Activated naive CD4-positive, alpha-beta T cell treated with anti-CD3 and anti-CD28 coated beads, Interleukin-2, amount 50 U/mL, for 72 hours (primary cell): ENCODE measurements at places on chromosomes 11 and 22.

DNA sequence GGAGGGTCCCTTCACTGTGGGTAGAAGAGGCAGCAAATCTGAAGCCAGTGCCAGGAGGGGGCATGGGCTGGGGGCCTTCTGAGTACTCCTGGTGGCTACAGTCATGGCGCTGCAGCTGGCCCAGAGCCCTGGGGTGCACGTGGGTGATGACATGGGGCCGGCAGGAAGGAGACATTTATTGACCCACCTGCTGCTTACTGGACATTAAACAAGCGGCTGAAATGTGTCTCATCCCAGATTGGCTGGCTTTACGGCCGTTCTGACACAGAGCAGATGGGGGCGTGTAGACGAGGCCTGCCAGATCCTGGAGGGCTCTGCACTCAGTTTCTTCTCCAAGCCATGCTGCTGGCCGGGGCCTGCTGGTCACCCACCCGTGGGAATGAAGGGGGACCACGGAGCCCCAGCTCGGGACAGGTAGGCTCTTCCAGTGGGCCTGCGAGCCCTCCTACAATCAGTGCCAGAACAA lies 906.9 kb downstream of the BRD1 start:
- no peak for DNase-seq

DNA sequence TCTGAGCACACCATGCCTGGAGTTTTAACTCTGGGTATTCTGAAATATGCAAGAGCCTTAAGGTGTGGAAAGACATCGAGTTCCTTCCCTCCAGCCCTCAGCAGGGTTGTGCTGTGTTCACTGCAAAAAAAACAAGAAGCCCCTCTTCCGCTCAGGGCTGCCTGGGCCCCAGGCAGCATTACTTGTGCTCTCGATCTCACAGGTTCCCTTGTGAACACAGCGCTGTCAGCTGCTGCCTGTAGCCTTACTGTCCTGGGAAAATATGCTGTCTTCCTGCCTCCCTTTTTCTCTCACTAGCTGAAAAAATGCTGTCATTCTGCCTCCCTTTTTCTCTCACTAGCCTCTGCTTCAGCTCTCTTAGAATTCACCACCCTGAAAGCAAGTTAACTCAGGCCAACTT lies 15.7 kb upstream of the TENM4 start:
- DNase-seq: no peak

DNA sequence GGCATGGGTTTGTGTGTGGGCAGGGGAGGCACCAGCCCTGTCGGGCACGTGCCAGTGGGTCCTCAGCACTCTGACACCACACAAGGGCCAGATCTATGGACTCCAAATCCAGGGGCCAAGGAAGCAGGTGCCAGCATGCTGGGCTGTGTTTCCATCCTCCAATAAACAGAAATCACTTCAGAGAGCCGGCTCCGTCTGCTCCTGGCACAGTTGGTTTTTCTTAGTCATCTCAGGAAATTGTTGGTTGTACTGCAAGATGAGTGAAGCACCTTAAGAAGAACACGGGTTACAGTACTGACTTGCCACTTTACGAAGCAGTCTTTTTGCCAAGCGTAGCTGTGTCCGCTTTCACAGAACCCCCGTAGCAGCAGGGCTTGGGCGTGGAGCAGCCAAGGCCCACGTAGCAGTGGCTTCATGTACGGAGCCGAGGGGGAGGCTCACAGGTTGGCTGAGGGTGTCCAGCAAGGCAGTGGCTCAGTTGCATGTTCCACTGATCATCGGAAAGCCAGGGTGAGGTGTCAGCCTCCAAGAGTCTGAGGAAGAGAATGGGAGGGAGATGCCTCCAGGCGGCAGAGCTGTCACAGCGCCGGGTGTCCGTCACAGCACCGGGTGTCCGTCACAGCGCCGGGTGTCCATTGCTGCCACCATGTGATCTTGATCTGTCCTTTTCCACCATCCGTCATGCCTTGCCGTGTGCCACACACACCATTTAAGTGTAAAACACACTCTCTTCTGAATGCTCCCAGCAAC lies 314.9 kb downstream of the CTTN start:
- no peak for DNase-seq

GRCh38 chr11:75858613-75859012 lies 43.6 kb downstream of the UVRAG start:
- DNase-seq: no peak

- DNase-seq: no peak
These were observed 69.6 kb downstream of the MED15 start for GRCh38 chr22:20577045-20577444.

DNA sequence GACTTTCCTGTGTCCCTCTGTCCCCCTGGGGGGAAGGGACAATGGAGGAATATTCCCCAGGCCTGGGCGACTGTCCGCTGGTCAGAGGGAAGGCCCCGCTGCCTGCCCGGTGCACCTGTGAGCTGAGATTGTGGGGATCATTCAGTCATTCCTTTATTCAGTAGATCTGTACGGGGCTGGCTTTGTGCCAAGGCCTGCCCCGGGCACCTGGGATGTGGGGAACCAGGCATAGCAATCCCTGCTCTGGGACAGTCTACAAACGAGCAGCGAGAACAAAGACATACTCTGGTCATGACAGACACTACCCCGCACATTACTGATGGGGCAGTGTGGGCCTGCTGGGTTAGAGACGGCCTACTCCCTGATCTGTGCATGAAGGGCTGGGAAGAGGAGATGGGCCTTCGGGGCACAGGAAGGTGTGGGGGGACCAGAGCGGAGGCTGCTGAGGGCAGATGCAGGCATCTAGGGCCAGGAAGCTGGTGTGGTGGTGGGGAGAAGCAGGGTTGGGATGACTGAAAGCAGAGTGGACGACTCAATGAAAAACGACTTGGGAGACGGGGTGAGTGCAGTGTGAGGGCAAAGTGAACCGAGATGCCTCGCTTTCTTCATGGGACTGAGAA lies 1.8 kb upstream of the MYO7A start:
- no peak for DNase-seq

DNA sequence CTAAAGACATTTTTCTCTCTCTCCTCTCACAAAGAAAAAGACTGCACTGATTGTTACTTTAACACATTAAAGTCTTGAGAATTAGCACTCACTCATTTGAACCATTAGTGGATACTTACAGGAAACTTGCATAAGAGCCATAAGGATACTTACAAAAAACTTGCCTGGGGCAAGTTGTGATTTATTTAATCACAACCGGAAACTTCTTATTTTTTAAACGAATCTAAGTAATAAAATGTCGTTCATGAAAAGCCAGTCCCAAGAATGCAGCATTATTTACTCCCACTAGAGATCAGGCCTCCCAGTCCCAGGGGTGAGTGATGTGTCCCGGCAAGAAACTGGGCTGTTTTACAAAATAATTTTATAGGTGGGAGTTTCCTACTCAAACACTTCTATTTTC lies 59.3 kb upstream of the TTC12 start:
- DNase-seq: no peak

DNA sequence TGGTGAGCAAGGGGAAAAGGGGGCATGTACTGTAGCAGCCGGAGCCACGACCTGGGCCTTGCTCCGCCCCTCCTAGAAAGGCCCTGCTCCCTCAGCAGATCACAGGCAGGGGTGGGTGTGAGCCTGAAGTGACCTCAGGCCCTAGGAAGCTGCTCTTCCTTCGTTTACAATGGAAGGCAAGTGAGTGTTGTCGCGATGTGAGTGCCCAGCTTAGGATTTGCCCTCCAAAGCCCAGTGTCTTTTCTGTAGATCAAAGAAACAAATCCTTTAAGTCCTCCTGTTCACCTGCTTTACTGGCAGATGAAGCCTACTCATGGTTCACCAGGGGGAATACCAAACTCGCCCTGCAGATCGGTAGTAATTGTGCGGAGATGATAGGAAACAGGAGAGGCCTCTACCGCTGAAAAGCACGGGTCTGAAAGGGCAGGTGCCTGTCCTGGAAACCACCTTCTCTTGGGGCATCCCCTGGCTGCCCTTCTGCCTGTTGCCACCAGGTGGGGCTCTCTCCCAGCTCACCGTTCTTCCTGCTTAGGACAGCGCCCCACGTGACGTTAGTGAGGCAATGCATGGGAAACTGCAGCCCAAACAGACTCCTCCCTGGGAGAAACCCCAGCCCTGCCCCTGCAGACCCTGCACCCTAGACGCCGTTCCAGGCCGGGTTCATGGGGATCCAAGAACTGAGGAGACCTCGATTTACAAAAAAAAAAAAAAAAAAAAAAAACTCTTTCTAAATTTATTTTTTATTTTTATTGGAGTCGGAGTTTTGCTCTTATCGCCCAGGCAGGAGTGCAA lies 45.9 kb upstream of the RAB1B start:
- DNase-seq: peak; percentile 94

DNA sequence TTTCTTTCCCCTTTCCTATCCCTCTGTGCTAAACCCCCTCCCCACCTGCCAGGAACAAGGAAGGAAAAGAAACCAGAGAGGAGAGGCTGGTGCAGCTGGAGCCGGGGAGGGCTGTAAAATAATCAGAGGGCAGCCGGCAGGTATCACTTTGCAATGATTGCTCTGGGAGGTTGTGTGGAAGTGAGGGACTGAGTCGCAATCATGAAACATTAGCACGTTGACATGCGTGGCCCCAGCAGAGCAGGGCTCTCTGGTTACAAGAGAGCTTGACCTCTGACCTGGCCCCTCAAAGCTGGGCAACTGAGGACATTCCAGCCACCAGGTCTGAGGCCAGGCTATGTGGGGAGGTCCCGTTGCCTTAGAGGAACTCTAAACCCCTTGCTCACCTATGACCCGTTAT lies 170.8 kb upstream of the BDNF start:
- no peak for DNase-seq

DNA sequence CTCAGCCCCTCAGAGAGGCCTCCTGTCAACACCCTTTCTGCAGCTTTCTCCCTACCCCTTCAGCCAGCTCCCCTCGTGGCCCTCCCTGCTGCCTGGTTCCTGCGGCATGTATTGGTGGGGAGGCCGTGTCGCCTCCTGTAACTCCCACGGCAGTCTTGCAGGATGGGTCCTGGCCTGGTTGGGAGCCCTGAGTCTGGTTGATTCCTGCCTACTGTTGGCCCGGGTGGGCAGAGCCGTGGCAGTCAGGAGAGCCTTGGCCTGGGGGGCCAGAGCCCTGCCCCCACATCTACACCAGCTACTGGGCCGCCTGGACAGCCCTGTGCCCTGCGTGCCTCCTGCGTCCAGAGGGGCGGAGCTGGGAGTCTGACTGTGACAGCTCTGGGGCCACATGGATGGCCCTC lies 30.3 kb upstream of the GRAMD4 start:
- no peak for DNase-seq

DNA sequence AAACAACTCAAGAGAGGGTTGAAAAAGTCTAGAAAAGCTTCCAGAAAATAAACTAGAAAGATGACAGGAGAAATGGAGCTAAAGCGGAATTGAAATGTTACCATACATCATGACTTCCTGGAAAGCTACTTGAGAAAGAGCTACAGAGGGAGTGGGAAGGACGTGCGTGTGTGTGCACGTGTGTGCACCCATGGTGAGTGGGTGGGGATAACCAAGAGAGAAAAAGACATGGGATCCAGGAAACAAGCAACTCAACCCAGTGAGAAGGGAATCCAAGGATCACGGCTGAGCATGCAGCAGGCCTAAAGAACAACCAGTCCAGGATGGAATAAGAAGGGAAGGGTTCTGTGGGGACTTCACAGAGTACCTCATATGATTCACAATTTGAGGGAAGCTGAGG lies 21.6 kb downstream of the APOL1 start:
- peak; percentile 14 for DNase-seq

GRCh38 chr22:48098243-48098920 lies 1335.9 kb downstream of the TBC1D22A start:
- DNase-seq: no peak

- no peak for DNase-seq
These were observed 107.5 kb downstream of the MYO18B start for GRCh38 chr22:25849522-25849921.

DNA sequence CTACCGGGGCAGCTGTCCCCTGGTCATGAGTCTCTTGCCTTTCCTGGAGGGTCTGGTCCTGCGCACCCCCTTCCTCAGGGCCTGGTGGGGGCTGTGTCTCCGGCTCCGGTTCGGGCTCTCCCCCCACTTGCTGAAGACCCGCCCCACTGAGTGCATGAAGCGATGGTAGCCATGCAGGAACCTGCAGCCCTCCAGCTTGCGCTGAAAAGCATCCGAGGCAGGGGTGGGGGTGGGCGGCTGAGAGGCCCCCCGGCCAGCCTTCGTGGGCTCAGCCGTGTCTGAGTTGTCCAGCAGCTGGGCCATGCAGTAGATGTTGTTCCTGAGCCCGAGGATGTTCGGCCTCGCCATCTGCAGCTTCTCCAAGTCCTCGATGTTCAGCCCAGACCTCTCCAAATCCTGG lies 2.8 kb downstream of the OSM start:
- DNase-seq: no peak

DNA sequence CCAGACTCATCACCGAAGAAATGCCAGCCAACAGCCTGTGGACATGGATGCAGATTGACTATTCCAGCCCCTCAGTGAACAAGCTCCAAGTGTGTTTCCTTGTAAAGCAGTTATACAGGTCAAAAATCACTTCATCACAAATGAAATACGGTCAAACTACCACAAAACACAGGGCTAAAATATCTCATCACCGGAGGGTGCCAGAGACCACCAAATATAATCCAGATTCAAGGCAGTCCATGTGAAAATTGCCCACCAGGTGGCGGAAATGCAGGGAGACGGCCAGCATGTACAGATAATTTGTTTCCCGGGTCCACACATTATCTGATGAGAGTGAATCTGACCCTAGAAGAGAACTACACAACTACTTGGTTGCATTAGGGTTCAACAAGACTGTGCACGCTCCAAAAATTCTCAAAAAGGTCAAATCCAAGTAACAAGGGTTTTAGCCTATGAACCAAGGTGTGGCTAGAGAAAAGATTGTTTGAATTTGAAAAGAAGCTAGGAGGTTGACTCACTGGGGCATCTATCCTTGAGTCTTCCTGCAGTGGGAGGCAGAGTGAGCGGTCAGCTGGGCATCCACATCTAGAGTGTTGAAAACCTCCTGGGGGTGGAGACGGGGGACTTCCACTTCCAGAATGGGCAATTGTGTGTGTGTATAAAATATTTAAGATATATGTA lies 71.7 kb downstream of the IGLL5 start:
- DNase-seq: peak; percentile 71

DNA sequence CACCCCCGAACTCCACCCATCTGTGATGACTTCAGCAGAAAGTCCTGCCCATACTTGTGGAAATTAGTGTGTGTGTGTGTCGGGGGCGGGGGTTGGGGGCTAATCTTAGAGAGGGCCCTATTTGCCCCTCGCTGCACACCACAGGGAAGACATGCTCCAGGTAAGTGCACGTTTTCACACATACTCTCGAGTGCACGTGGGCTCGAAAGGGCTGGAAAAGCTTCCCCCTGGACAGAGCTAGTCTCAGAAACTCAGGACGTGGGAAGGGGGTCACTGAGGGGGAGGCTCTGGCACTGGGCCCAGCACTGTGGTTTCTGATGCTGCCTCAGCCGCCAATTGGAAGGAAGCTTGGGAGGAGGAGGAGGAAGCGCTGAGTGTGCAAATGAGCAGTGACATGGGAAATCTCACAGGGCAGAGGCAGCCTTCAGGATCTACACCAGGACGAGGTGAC lies 40.7 kb upstream of the CD82 start:
- DNase-seq: no peak

- DNase-seq: no peak
These were observed 125.6 kb upstream of the SLC5A12 start for GRCh38 chr11:26847459-26847858.
